ENCODE measurements at places on chromosomes 2 and 18.

GRCh38 chr2:59604123-59604522 is 949.3 kb downstream of the BCL11A start:
- DNase-seq = no peak

GRCh38 chr2:224260372-224261020 is 141.4 kb downstream of the FAM124B start:
- DNase-seq = no peak

DNA sequence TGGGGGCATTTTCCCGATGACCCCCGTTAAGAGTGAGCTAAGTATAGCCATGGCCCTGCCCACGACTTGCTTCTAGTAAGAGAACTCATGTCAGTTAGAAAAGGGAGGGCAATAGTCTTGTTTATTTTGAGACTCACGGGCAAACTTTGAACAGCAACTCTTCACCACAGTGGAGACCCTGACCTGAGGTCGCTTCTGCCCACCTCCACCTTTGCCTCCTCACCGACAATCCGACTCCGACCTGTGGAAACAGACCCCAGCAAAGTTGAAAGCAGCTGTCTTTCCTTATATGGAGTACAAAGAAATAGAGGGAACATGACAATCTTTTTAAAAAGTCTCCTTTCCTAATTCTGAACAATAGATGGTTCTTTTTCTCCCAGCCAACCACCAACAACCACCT is 155.0 kb upstream of the GCFC2 start:
- DNase-seq = no peak

DNA sequence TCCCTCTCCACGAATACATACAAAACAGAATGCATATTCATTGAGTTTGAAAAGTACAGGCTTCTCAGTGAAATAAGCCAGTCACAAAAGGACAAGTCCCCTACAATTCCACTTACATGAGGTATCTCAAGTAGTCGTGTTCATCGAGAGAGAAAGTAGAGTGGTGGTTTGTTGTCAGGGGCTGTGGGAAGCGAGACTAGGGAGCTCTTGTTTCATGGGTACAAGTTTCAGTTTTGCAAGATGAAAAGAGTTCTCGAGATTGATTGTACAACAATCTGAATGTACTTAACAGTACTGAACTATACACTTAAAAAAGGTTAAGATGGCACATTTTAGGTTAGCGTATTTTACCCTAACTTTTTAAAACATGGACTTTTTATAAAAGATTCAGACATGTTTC is 71.5 kb upstream of the TTC39C start:
- no peak for DNase-seq

- DNase-seq = peak; percentile 24
These were observed 12.7 kb downstream of the KDM3A start for GRCh38 chr2:86453836-86454235.

- DNase-seq = peak; percentile 41
These were observed 1262.9 kb downstream of the SUCLG1 start for GRCh38 chr2:83196225-83196624.

DNA sequence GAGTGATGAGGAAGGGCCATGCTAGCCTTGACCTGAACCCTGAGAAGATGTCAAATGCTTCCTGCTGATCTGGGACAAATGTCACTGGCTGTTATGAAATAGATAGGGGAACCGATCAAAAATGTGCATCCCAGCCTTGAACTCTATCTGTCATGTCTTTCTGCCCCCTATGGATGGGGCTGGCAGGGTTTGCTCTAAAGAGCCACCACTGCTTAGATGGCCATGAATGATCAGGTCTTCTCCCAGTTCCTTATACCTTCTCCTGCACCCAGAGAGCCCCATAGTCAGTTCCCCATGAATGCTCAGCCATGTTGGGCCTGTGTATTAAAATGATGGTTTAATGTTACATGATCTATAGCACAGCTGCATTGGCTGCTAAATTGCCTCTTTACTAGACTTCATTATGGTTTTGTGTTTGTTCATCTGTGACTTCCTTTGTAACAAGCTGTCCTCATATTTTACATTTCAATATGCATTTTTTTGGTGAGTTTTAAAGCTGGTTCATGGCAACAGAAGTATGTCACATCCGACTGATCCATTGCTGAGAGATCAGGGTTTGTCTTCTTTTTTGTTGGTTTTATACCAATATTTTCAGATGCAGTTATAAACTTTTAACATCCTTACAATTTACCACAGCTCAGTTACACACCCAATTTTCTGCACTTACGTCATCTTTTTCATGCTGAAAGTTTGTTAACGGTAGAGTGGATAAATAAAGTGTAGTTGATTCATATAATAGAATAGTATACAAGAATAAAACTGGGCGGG is 56.3 kb upstream of the SMAD2 start:
- peak; percentile 11 for DNase-seq

- DNase-seq = peak; percentile 16
These were observed 25.3 kb downstream of the NABP1 start for GRCh38 chr2:191703079-191703725.

DNA sequence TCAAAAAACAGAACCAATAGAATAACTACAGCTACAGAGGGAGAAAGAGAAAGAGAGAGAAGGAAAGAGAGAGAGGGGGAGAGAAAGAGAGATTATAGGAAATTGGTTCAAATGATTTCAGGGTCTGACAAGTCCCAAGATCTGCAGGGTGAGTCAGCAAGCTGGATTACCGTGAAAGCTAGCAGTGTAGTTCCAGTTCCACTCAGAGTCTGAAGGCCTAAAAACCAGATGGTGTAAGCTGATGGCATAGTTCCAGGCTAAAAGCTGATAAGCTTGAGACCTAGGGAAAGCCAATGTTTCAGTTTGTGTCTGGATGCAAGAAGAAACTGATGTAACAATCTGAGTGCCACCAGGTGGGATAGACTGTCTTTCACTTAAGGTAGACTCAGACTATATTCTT is 397.7 kb downstream of the TRIB2 start:
- DNase-seq = no peak

DNA sequence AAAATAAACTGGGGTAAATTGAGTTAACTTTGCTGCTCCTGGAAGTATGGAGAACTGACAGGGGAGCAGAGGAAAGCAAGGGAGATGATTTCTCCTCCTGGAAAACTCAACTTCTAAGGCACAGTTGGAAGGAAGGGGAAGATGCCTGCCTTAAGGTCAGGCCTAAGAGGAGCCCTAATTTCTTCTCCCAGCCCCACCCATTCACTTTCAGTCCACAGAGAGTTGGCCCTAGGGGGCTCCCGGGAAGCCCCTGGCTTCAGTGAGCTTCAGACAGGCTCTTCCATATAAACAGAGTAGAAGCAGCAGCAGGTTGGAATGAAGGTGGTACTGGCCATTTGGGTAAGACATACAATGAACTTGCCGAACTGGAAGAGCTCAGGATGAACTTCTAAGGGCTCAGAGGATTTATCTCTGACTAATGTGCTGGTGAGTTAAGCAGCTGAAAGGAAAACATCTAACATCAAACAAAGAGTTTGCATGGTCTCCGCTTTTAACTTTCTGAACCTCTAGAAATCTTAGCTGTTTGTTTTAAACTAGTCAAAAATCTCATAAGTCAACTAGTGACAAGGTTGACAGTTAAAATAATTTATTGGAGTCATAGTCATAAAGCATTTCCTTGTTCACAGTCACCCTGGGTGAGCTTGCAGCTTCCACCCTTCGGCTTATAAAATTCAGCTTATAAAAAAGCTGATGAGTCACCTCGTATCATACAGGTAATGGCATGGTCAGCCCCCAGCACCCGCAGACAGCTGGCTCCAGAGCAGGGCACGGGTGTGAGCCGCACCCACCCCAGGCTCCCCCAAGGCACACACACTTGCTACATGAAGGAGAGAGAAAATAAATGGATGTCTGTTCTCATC is 9.8 kb downstream of the MALL start:
- no peak for DNase-seq

DNA sequence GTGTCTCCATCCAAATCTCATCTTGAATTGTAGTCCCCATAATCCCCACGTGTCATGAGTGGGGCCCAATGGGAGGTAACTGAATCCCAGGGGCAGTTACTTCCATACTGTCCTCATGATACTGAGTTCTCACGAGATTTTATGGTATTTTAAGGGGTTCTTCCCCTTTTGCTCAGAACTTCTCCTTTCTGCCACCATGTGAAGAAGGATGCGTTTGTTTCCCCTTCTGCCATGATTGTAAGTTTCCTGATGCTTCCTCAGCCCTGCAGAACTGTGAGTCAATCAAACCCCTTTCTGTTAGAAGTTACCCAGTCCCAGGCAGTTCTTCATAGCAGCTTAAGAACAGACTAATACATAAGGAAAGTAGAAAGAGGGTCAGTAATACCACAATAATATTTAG is 480.4 kb downstream of the KCNJ3 start:
- DNase-seq = no peak

DNA sequence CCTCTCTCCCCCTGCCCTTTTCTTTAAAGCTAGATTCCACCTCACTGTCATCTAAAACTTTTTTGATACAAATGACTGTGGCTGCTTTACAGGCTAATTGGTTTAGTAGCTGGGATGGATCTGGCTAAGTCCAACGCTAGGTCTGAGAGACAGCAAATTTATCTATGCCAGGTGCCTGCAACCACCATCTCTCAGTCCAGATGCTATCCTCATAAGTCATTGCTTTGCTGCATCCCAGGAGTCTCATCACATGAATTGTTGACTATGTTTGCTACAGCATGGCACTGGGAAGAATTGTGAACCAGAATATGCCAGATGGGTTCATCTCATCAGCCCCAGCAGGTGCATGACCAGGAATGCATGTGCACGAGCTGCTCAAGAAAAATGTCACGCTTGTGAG is 100.0 kb upstream of the PID1 start:
- DNase-seq = no peak

GRCh38 chr2:191291471-191291870 is 46.3 kb downstream of the MYO1B start:
- DNase-seq = no peak

DNA sequence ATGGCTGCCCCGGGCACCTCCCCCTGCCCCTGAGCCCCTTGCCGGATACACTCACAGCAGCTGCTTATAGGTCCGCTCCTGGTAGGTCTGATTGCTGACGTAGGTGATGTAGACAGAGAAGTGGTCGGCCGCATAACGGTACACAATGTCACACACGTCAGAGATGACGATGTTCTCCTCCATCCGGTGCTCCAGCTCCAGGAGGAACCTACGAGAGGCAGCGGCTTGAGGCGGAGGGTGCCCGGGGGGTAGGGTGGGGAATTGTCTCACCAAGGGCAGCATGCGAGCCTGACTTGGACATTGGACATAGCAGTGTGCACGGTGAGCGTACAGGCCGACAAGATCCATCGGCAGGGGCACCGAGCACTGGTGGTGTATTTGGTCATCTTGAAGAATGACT is 22.8 kb downstream of the SNORC start:
- no peak for DNase-seq
